ENCODE measurements at places on chromosomes 1 and 21.

DNA sequence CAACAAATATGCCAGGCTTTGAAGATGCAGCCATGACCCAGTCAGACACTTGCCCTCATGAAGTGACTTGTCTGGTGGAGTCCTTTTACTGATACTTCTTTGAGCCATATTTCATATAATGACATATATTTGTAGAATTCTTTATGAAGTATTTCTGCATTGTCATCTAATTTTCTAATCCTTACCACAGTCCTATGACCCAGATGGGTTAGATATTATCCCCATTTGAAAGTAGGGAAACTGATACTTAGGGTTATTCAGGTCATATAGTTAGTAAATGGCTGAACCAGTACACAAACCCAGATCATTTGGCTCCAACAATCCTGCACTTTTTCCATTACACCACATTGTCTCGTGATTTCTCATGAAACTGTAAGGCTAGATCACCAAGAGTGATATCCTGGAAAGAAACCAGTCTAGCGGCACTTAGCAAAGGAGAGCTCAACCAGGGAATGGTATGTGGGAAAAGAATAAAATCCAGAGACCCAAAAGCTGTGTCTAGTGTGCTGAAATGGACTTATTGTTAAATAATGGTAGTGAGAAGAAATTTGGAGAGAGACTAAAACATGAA is 49.6 kb downstream of the ZFYVE9 start:
- DNase-seq: no peak

DNA sequence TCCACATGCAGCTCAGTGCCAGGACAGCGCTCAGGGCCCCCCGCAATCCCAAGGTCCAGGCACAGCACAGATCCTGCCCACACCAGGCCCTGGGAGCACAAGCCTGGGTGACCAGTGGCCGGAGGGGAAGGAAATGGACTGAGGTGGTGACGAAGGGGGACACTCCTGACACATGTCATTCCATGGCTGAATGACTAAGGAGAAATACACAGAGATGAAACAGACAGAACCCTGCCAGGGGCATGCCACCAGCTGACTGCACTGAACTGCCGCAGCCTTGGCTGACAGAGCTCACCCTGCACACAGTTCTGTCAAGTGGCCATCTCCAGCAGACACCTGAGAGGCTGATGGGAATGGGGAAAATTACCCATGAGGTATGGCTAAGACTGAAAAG is 56.1 kb downstream of the HSF2BP start:
- no peak for DNase-seq

GRCh38 chr1:11680270-11681070 is 478 bp downstream of the MAD2L2 start:
- DNase-seq: no peak

GRCh38 chr1:7613106-7613850 is 157.8 kb upstream of the VAMP3 start:
- DNase-seq: no peak

DNA sequence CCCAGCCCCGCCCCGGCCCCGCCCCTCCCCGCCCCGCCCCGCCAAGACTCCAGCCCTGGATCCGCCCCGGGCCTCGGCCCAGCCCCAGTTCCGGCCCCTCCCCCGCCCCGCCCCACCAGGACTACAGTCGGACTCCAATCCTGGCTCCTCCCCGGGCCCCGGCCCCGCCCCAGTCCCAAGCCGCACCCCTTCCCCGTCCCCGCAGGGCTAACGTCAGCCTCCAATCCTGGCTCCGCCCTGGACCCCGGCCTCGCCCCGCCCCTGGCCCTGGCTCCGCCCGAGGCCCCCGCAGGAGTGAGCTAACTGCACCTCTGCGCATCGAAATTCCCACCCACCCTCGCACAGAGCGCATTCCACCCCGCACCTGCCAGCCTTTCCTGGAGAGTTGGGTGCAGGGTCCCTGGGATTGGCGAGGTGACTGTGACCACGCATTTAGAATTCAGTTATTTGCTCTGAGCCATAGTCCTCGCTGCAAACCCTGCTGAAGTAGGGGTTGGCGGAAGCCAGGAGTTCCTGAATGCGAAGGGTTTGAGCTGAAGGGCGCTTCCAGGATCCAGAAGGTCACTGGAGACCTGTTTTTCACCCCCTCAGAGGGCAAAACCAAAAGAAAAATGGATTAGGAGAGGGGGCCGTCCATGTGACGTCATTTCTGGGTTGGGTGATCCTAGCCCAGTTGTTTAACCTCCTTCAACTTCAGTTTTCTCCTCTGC is 588 bp upstream of the IGSF8 start:
- DNase-seq: peak; percentile 93
